ENCODE measurements at places on chromosomes 4 and X.
A peak's percentile ranks its signal among the peaks of the same experiment; 100 is the strongest.

- DNase-seq = no peak
Measured at GRCh38 chr4:73883306-73883705, 14.1 kb downstream of the CXCL1 start.

DNA sequence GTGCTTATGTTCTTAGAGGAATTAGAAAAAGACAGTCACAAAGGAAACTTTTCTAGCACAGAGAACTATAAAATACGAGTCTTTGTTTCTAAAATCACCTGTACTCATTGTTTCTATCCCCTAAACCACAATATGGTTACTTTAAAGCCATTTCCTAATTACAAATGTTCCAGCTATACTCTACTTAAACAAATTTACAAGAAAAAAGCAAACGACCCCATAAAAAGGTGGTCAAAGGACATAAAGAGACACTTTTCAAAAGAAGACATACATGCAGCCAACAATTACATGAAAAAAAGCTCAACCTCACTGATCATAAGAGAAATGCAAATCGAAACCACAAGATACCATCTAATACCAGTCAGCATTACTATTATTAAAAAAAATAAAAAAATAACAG, 447.3 kb downstream of the RAB28 start:
- DNase-seq = no peak

GRCh38 chr4:41418444-41418843, 119.5 kb upstream of the LIMCH1 start:
- no peak for DNase-seq

DNA sequence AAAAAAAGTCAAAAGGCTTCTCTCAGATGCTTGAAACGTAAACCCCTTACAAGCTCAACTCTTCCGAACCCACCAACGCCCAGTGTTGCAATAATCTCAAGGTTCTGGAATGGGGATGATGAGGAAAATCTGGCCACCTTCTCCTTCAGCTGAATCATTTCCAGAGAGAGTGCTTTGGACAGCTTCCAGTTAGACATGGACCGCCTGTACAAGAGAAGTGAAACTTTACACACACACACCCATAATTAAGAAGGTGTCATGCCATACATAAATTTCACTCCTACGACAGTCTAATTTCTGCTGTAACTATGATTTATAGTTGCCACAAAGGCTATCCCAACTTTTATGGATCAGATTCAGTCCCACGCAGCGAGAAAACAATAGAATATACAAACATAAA, 72.3 kb downstream of the PRKG2 start:
- no peak for DNase-seq

GRCh38 chr4:177802162-177802561, 359.9 kb upstream of the AGA start:
- DNase-seq = no peak

DNA sequence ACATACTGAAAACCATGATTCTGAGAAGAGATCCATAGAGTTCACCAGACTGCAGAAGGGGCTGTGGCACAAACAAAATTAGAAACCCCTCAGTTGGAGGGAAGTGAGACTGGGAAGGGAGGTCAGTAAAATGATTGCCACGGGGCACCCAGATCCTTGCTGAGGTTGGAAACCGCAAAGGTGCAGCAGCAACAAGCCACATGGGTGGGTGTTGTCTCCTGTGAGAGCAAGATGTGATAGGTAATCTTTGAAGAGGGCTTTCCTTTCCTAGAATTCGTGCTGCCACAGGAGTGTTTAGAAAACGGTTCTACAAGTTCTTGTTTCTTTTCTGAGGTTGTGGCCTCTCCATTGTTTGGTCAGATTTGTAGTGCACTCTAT, 85.5 kb downstream of the NFKB1 start:
- DNase-seq = peak; percentile 82

GRCh38 chrX:70139736-70140135, 6.5 kb downstream of the IGBP1 start:
- DNase-seq = no peak

DNA sequence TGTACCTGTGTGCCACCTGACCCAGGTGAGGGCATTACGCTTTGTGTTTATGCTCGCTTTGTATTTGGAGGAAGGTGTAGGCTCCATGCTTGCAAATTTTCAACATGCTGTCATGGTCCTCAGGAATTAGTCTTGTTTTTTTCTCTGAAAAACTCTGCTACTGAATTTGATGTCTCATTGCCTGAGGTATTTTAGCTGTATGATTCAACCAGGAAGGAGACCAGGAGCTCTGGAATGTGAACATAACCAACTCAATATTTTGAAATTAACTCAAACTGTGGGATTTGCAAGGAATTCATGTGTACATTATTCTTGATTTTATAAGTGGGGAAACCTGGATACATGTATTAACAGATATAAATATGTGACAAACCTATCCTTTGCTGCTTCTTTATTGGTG, 134.1 kb downstream of the SLC4A4 start:
- DNase-seq = no peak

GRCh38 chr4:67084783-67085182, 460.5 kb downstream of the CENPC start:
- DNase-seq = no peak

GRCh38 chr4:128459547-128459946, 171.9 kb upstream of the PGRMC2 start:
- no peak for DNase-seq

- peak; percentile 89 for DNase-seq
Measured at GRCh38 chr4:2281575-2282343, 19.9 kb upstream of the MXD4 start.

- DNase-seq = no peak
Measured at GRCh38 chr4:5893004-5893580, at the start of gene CRMP1. Gene CRMP1, minus strand, starts transcription at chr4:5893086. Its CDS starts 117 bp downstream, at chr4:5892969.

DNA sequence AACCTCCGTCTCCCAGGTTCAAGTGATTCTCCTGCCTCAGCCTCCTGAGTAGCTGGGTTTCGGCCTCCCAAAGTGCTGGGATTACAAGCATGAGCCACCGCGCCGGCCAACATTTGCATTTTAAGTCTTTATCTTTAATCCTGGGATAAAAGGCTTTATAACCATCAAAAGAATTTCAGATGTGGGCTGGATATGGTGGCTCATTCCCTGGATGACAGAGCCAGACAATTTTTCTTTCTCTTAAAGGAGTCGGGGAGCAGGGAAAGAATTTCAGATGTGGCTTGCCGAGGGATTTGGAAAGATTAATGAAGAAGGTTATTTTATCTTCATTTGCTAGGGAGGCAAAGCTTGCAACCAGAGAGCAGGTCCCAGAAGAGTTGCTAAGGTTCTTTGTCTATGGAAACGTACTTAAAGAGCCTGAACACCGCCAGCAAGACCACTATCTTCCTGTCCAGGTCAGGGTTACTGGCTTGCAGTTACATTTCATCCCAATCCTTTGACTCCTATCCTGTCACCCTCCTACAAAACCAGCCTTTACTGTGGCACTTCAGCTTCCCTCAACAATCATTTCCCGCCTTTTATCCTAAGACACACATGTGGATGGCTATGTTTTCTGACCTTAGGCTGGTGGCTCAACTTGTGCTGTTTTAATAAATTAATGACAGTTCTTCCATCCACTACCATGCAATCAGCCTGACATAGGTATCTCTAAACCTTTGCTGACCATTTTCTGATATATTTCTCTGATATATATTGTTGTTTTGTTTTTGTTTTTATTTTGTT, 3.9 kb upstream of the KLHL8 start:
- no peak for DNase-seq

DNA sequence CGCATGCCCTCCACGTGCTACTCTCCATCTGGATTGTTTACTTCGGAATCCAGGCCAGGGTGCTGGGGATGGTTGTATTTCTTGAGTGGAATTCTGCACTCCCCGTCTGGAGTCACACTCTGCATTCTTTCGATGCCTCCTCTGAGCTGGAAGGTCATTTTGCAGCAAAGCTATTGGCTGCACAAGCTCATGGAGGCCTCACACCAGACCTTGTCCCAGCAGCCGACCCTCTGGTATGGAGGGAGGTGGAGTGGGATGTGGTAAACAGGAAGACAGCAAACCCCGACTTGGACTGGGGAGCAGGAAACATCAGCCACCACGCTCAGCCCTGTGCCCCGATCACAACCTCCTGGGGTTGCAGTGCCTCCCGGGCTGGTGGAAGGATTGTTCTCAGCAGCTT, 225.3 kb upstream of the LNX1 start:
- no peak for DNase-seq

GRCh38 chr4:6410068-6410467, 62.3 kb downstream of the PPP2R2C start:
- DNase-seq = no peak

- no peak for DNase-seq
Measured at GRCh38 chr4:24001486-24002329, 111.9 kb upstream of the PPARGC1A start.

GRCh38 chr4:16820329-16820728, 78.1 kb downstream of the LDB2 start:
- DNase-seq = no peak

GRCh38 chr4:108384544-108384943, 215.8 kb upstream of the LEF1 start:
- DNase-seq = no peak

DNA sequence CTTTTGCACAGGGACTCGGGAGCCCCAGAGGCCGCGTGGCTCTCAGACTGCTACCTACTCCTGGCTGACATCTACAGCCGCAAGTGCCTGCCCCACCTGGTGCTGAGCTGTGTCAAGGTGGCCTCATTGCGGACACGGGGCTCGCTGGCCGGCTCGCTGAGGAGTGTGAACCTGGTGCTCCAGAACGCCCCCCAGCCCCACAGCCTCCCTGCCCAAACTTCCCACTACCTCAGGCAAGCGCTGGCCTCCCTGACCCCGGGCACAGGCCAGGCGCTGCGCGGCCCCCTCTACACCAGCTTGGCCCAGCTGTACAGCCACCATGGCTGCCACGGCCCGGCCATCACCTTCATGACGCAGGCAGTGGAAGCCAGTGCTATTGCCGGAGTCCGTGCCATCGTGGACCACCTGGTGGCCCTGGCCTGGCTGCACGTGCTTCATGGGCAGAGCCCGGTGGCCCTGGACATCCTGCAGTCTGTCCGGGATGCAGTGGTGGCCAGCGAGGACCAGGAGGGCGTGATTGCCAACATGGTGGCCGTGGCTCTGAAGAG, 28.8 kb downstream of the SH3TC1 start:
- no peak for DNase-seq

DNA sequence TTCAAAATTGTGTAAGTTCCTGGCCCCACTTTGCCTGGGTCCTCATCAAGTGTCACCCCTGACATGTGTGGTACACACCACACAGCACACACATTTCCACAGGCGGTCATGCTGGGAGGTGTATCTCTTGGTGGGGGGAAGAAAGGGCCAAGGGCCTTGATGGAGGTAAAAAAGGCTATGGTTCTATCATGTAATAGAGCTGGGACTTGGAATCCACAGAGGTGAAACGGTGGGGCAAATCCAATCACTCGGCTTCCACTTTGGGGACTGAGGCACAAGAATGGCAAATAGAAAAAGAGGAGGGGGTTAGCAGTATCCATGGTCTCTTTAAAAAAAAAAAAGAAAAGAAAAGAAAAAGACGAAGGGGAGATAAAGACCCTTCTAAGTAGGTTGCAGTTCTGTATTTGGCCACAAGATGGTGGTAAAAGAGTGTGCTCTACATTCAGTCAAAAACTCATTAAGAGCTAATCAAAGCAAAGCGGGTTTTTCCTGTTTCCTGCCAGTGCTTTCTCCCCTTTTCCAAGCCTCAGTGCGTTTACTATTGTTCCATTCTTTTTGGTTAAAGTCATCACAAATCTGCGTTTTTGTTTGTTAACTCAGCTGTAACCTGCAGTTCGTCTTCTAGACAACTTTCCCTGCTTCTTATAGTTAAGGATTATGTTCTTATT, 37.0 kb upstream of the ATP6AP2 start:
- DNase-seq = peak; percentile 38

GRCh38 chr4:128796934-128797333, 12.6 kb upstream of the JADE1 start:
- no peak for DNase-seq

DNA sequence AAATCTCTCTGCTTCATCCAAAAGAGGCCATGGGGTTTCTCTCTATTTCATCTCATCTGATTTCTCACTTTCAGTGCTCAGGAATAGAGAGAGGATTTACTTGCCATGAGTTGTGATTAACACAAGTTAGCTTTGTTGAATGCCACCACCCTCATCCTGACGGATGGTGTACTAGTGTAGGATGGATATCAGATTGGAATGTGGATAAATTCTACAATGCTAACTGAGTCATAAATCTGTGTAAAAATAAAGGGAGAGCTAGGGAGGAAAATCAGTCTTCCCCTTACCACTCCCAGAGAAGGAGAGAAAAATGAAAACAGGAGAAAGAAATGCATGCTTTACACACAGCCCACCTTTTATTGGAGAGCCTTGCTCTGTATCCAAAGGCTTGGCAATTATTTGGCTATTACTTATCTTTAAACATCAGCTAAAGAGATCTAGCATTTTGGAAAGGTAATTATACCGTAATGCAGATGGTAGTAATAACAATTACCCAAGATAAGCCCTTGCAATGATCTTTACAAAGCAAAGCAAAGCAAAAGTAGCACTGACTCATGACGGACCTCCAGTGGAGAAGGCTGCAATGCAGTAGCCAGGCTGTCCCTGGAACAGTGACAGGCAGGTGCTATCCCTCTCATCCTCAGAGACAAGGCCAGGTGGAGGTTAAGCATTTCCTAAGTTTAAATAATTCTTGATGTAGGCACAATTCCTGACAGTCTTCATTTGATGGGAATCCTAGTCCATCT, 306.3 kb upstream of the PPARGC1A start:
- no peak for DNase-seq

DNA sequence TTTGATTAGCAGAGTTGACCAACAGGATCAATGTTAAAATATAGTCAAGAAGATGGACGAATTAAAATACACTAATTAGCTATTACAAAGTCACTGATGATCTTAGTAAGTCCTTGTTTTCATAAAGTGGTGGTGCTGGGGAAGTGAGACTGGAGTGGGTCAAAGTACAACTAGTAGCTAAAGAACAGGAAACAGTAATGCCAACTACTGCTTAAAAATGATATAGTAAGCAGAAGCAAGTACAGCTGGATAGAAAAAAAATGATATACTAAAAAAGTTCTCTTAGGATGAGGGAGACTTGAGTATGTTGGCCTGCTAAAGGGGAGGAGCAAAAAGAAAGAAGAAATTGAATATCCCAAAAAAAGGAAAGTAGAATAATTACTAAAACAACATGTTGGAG, 580.8 kb upstream of the FTHL17 start:
- no peak for DNase-seq

- DNase-seq = no peak
Measured at GRCh38 chr4:163776957-163777356, 282.5 kb downstream of the TMA16 start.

DNA sequence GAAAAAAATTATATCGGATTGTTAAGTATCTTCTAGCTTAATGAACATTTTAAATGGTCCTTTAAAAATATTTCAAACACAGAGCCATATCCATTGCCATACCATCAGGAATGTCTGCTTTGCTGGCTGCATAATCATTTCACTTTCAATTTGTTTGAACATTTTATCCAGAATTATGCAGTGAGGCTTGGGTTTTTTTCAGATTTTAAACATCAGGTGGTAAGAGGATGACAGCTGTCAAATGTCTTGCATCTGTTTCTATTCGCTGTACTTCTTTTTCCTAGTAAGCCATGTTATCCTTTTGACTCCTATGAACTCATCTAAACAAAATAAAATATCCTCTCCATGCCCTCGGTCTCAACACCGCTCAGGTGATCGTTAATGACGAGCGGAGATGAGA, 802 bp downstream of the RFC1 start:
- no peak for DNase-seq
